Natural killer cell treated with Interleukin-12 subunit alpha and Interleukin-12 subunit beta and Interleukin-15 and Interleukin-18, amount 100 ng/mL, for 72 hours (primary cell): ENCODE measurements at places on chromosomes 6 and 20.

DNA sequence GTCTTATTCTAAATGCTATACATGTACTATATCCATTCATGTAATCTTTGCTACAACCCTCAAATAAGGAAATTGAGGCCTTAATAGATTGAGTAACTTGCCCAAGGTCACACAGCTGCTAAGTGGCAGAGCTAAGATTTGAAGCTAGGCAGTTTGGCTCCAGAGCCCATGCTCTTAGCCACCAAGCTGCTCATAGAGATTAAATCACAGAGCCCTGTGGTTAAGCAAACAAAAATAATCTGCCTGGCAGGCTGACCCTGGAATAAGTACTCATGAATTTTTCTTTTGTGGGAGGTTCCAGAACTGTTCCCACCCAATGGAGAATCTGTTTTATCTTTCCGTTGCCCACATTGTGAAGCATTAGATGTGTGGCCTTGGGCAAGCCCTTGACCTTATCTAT lies 7.4 kb downstream of the AAR2 start:
- DNase-seq: no peak

- DNase-seq: no peak
These were observed 62.1 kb downstream of the GINS1 start for GRCh38 chr20:25469558-25469957.

- no peak for DNase-seq
These were observed 48.5 kb downstream of the PTPRK start for GRCh38 chr6:128471907-128472306.

- DNase-seq: no peak
These were observed 86.5 kb downstream of the MAP7 start for GRCh38 chr6:136463743-136464142.

- no peak for DNase-seq
These were observed 169.5 kb upstream of the RIPOR2 start for GRCh38 chr6:25105070-25105925.

DNA sequence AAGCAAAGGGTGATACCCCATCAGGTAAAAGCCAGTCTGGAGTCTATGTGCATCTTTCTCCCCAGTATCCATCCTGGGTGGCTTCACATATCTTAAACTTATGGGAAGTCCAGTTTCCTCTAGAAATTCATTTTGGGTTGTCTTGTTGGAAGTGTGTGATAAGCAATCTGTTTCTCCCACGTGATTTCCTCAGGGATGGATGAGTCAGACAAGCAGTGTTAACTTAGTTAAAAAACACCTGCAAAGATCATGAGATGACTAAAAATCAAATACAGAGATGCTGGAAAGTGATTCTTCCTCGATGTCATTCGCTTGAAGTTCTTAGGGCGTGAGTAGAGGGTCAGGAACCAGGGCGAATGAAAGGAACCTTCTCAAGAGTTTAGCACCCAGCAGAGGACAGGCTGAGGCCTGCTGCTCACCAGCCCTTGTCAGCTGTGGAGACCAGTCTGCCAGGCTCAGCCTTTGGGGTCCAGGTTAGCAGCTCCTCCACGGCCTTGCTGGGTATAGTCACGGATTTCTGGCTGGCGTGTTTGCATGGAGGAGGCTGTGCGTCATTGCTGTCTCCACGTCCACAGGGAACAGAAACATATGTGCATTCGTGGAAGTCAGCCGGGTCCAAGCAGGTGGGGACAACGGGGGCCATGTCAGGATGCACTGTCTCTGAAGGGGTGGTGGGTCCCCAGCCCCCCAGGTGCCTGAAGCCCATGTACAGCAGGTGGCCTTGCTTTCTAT lies 2.8 kb upstream of the PNPLA1 start:
- DNase-seq: no peak

GRCh38 chr6:121917834-121918559 lies 481.5 kb upstream of the HSF2 start:
- DNase-seq: no peak

- no peak for DNase-seq
These were observed 131.2 kb upstream of the CDYL start for GRCh38 chr6:4644996-4645395.
